ENCODE measurements at places on chromosomes 5 and 9.

DNA sequence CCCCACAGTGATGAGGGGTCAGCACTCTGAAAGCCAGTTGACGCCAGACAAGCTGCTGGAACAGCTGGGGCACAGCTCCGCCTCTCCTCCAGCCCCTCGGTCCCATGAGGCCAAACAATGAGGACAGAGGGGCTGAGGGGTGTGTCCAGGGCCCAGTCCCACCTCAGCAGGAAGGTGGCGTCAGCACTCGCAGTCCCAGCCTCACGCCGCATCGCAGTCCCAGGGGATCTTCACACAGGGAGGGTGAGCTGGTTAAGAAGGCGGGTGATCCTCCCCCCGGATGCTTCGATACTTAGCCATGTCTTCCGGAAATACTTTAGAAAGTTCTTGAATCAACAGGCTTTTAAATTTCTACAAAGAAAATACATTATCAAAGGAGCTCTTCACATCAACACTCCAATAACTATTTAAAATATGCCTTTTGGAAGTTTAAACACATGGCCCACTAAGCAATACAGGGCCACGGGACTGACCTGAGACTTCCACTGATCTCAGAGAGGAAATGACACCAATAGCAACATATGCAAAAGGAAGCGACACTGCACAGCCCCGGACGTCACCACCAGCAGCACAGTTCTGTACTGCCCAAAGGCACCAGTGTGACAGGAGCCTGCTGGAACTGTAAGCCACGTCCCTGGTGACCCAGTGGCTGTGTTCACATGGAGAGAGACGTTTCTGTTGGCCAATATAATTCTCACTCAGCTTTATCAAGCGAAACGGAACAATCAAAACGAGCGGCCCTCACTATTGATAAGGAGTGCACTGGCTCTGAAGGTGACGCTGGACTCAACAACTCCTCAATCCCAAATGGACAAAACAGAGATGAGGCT is 5.9 kb downstream of the MED10 start:
- DNase-seq = no peak

- DNase-seq = no peak
Observed at GRCh38 chr9:89885156-89885555, 280.3 kb downstream of the GADD45G start.

- no peak for DNase-seq
Observed at GRCh38 chr5:146059460-146060220, 45.7 kb downstream of the PLAC8L1 start.

- DNase-seq = no peak
Observed at GRCh38 chr9:27633764-27634163, 60.5 kb upstream of the C9orf72 start.

GRCh38 chr5:107893642-107894041 is 222.9 kb upstream of the EFNA5 start:
- DNase-seq = no peak

- DNase-seq = no peak
Observed at GRCh38 chr9:75903785-75904360, 13.4 kb downstream of the PCSK5 start.

- no peak for DNase-seq
Observed at GRCh38 chr9:20219437-20219836, 402.9 kb downstream of the MLLT3 start.

GRCh38 chr9:23695572-23695971 is 130.5 kb downstream of the ELAVL2 start:
- no peak for DNase-seq

DNA sequence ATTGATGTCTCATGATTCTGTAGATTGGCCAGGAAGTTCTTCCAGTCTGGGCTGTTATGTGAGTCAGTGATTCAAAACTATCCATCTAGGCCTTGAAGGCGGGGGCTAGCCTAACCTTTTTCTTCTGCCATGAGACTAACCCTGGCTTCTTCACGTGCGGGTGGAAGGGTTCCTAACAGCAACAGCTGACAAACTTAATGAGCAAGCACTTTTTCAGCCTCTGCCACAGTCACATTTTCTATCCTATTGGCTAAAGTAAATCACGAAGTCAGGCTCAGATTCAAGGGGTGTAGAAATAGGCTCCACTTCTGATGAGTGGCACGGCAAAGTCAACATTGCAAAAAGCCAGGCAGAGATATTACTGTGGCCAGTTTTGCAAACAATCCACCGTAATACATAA is 68.4 kb downstream of the STK32A start:
- no peak for DNase-seq

- DNase-seq = no peak
Observed at GRCh38 chr5:145847499-145848497, 12.7 kb upstream of the PRELID2 start.

- DNase-seq = no peak
Observed at GRCh38 chr5:84635235-84636055, 250.8 kb upstream of the EDIL3 start.

GRCh38 chr5:112159435-112159834 is 259.6 kb downstream of the EPB41L4A start:
- DNase-seq = no peak

DNA sequence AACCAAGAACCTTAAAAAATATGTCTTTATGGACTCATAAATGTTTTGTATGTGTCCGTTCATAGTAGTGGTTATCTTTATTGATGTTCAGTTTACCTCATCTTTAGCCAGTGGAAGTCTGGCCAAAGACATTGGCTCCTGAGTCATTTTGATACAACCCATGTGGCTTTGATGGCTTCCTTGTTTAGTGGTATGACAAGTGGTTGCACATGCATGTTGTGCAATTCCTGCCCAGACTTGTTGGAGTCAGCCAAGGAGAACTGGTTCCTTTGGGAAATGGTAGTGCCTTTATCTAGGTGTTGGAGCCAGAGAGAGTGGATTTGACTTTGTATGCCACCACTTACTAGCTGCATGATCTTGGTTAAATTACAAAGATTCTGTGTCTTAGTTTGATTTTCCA is 94.3 kb downstream of the RPS23 start:
- DNase-seq = no peak

- no peak for DNase-seq
Observed at GRCh38 chr5:62576570-62577170, 1.9 kb upstream of the LRRC70 start.

DNA sequence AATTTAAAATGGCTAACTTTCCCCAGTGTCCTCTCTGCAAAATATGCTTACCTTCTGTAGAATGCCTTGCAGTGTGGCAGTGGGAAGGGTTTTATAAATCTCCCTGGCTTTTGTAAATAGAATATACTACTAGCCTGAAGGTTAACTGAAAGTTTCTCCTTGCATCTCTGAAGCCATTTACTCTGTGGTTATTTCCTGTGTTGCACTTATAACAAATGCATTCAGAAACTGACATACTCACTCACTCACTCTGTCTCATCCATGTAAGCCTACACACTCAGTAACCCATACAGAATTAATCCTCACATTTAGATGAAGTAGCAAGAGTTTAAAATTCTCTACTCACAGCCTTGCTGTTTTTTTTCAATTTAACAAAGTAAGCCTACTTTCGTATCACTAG is 87.1 kb upstream of the SH3GL2 start:
- no peak for DNase-seq

- no peak for DNase-seq
Observed at GRCh38 chr5:59328709-59329296, 564.7 kb downstream of the PDE4D start.

- DNase-seq = no peak
Observed at GRCh38 chr5:33242277-33242676, 198.5 kb upstream of the TARS1 start.

- DNase-seq = no peak
Observed at GRCh38 chr5:3218916-3219650, 376.5 kb upstream of the IRX1 start.

DNA sequence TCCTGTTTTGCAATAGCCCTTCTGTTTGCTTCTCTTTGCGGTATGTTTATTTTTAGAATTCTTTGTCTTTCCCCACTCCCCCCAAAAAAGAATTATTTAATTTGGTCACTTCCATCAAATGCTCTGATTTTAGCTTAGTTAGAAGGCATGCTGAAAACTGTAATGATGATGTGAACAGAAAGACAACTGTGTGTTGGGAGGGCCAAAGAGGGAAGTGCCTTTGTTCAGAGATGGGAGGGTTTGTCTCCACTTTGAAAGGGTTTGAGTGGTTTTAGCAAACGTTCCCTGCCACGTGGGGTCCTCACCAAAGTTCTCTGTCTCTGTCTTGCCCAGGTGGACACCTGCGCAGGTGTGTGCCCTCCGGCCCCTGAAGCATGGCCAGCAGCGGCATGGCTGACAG is 41.9 kb downstream of the SYK start:
- no peak for DNase-seq

DNA sequence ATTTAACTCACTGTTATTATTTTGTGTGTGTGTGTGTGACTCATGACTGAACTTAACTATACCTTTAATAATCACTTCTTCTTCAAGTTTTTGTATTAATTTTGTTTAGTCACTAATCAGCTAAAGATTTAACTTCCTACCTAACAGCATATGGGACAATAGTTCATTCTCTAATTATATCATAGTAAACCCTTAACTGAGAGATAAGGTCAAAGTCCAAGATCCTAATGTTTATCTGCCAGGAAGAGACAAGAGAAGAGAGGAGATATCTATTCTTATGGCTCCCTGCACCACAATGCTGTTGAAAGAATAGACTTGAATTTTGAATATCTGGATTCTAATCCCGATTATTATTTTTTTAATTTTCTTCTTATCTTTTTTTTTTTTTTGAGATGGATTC is 28.1 kb downstream of the FREM1 start:
- no peak for DNase-seq

- DNase-seq = no peak
Observed at GRCh38 chr5:117299936-117300328, 725.3 kb upstream of the SEMA6A start.

GRCh38 chr5:160649304-160649703 is 202.7 kb downstream of the ATP10B start:
- no peak for DNase-seq

GRCh38 chr9:130182381-130182909 is 10.2 kb downstream of the NCS1 start:
- no peak for DNase-seq

- no peak for DNase-seq
Observed at GRCh38 chr5:33227746-33228145, 213.0 kb upstream of the TARS1 start.

- no peak for DNase-seq
Observed at GRCh38 chr5:124963236-124963919, 216.9 kb upstream of the ZNF608 start.

DNA sequence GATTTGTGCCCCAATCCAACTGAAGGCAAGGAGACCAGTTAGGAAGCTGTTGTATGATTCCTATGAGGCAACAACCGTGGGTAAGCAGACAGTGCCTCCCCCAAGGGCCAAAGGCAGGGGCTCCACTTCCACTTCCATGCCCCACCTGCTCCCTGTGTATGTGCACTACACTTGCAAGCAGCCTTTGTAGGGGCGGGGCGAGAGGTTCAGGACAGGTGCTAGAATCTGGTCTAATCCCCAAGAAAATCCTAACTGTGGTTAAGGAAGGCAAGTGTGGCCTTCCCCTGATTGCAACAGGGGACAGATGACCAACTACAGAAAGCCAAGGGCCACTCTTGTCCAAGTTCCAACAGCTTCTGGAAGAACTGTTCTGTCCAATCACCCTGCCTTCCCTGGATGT is 41.7 kb downstream of the B4GALT1 start:
- DNase-seq = no peak

DNA sequence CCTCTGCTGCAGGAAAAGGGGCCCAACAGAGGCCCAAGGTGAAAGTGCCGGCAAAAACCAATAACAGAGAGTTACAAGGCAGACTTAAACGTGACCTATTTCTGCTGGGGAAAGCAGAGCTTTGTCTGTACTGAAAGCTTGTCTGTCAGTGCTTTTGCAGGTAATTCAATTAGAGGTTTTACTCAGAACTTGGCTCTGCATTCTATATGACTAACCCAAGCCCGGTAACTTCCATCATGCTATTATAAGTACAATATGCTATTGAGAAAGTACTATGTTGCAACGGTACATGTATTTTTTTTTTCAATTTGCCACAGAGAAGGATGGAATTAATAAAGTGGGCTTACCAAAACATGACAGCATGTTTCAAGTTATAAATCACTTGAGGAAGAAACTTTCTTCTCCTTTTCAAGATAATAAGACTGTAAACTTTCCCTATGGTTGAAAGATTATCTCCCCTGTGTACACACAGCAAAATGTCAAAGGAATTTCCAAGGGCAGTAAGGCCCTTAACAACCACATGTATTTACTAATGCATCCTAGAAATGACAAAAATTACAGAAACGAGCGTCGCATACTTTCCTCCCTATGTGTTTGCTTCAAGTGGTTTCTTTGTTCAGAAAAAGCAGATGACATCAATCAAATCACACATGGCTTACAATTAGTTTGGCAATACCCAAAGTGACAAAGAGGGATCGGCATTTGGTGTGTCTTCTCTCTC is 282.4 kb downstream of the EFNA5 start:
- DNase-seq = no peak

DNA sequence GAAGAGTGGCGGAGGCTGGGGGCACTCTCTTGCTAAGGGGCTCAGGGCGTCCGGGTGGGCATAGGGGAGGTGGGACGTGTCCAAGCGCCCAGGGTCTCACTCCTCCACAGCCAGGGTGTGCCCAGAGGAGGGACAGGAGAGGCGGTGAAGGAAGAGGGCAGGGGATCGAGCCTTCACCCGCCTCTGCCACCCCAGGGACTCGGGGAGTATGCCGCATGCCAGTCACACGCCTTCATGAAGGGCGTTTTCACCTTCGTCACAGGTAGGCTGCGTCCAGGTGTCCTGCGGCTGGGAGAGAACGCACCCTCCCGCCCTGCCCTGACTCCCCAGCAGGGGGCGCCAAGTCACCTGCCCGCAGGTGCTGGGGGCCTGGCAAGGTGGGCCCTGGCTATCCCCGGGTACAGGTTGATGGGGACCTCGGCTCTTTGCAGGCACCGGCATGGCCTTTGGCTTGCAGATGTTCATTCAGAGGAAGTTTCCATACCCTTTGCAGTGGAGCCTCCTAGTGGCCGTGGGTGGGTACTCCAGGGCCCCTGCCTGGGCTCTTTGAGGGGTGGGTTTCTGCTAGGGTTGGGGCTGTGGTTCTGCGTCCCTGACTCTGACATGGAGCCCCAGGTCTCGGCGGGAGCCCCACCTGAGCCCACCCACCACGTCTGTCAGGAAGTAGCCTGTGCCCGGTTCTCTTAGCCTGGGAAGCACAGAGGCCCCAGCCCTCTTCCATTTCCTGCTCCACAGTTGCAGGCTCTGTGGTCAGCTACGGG is 552 bp downstream of the TMEM141 start:
- DNase-seq = peak; percentile 25

GRCh38 chr5:176621661-176622079 is 8.7 kb downstream of the SNCB start:
- no peak for DNase-seq

GRCh38 chr5:84605241-84605640 is 220.6 kb upstream of the EDIL3 start:
- DNase-seq = no peak

- no peak for DNase-seq
Observed at GRCh38 chr5:12013351-12013750, 109.1 kb upstream of the CTNND2 start.
